Type B pancreatic cell (in vitro differentiated cells): ENCODE measurements at places on chromosomes 5 and 9. TPM values are rescaled to one million over a fixed set of nuclear protein-coding genes. Genes with fewer than 3 reads are reported as not detected.

The IRX2 gene
- total RNA-seq = 31.4 and 42.2 TPM in 2 replicates

The ARL14EPL gene
- total RNA-seq = not detected in 2 replicates

The MLANA gene
- total RNA-seq = 12.1 TPM in 1 of 2 replicates, not detected in the other

The PCDHB12 gene
- total RNA-seq = 1.4 and 2.3 TPM in 2 replicates

The SHROOM1 gene
- 7.2 and 7.6 TPM in 2 replicates for total RNA-seq

The FBLL1 gene
- 2.1 and 3.3 TPM in 2 replicates for total RNA-seq

The CAAP1 gene
- 18.2 and 20.2 TPM in 2 replicates for total RNA-seq

The PPP6C gene
- total RNA-seq = 30.2 and 35.2 TPM in 2 replicates

The TMEM215 gene
- 0.27 TPM in 1 of 2 replicates, not detected in the other for total RNA-seq

The AHRR gene
- total RNA-seq = 7.9 and 13.4 TPM in 2 replicates

The TTC39B gene
- total RNA-seq = 7.8 and 8.5 TPM in 2 replicates

The SMIM33 gene
- not detected in 2 replicates for total RNA-seq

The PGGT1B gene
- 43.0 and 50.4 TPM in 2 replicates for total RNA-seq

The NDUFS4 gene
- 70.2 and 73.4 TPM in 2 replicates for total RNA-seq

The ST8SIA4 gene
- 18.0 and 21.4 TPM in 2 replicates for total RNA-seq
